ENCODE measurements at places on chromosomes 6 and 20.

GRCh38 chr20:25204550-25205276 is 9.2 kb downstream of the ENTPD6 start:
- no peak for DNase-seq

GRCh38 chr6:133360194-133360593 is 119.0 kb downstream of the EYA4 start:
- peak; percentile 59 for DNase-seq

DNA sequence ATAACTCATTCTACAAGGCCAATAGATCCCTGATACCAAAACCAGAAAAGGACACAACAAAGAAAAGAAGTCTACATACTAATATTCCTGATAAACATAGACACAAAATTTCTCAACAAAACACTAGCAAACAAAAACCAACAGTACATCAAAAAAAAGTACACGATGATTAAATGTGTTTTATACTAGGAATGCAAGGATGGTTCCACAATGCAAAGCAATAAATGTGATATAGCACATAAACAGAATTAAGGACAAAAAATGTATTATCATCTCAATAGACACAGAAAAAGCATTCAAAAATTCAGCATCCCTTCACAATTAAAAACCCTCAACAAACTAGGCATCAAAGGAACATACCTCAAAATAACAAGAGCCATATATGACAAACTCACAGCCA is 23.2 kb downstream of the TREM1 start:
- DNase-seq = no peak

DNA sequence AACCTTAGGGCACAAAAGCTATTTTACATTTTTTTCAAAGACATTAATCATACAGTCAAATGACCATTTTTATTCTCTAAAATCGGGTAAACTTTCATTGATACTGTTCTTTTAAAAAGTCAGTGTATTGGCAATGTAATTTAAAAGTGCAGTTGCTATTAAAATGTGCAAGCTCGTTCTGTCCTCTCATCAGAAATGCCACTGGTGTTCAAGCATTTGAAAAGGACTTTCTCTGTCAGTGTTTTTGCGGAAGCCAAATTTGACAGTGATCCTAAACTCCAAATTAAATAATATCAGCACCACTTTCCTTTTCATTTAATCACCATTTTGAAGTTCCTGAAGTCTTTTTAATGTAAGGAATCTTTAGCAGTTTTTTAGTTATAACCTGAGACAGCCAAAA is 69.6 kb downstream of the AFG1L start:
- DNase-seq = no peak

GRCh38 chr20:46488451-46488850 is 24.9 kb downstream of the ZNF334 start:
- peak; percentile 5 for DNase-seq

DNA sequence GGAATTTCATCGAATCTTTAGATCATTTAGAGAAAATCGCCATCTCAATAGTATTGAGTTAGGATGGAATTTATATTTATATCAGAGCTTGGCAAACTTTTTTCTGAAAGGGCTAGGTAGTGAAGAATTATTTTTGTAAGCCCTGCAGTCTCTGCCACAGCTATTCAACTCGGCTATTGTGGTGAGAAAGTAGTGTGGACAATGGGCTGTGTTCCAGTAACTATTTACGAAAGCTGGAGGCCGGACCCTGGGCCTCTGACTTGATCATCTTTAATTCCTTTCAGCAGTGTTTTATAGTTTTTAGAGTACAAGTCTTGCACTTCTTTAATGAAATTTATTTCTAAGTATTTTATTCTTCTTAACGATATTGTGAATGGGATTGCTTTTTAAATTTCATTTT is 201.5 kb downstream of the FARS2 start:
- no peak for DNase-seq

DNA sequence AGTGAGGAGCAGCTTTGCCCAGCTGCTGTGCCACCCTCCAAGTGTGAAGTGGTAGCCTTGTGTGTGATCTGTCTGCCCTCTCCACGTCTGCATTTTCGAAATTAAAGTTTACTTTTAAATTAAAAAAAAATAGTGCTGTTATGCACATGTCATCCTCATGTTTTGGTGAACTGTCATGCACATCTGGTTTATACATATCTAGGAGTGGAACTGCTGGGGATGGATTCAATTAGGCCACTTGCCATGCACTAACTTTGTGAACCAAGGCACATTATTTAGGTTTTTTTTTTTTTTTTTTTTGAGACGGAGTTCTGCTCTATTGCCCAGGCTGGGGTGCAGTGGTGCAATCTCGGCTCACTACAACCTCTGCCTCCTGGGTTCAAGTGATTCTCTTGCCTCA is 3.6 kb downstream of the GTSF1L start:
- DNase-seq = peak; percentile 47

- DNase-seq = no peak
Measured at GRCh38 chr6:155128977-155129376, 133.9 kb downstream of the TIAM2 start.

- no peak for DNase-seq
Measured at GRCh38 chr6:132084811-132085509, 133.8 kb upstream of the CCN2 start.

GRCh38 chr20:29687438-29687837 is 1570.0 kb upstream of the DEFB115 start:
- DNase-seq = no peak

DNA sequence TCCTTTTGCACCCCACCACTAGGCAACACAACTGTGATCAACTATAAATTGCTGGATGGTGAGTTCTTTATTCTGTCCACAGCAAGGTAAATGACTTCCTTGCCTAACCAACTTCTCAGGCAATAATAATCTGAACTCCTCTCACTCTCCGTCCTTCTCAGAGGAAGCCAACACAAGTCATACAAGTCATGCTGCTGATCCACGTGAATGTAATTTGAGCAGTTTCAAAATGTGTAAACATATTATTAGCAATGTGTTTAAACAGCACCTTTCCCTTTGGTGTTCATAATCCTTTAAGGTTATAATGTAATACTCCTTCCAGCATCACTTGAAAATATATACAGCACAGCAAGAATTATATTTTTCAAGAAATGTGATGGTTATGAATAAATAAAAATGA is 127.9 kb downstream of the QRSL1 start:
- peak; percentile 17 for DNase-seq

DNA sequence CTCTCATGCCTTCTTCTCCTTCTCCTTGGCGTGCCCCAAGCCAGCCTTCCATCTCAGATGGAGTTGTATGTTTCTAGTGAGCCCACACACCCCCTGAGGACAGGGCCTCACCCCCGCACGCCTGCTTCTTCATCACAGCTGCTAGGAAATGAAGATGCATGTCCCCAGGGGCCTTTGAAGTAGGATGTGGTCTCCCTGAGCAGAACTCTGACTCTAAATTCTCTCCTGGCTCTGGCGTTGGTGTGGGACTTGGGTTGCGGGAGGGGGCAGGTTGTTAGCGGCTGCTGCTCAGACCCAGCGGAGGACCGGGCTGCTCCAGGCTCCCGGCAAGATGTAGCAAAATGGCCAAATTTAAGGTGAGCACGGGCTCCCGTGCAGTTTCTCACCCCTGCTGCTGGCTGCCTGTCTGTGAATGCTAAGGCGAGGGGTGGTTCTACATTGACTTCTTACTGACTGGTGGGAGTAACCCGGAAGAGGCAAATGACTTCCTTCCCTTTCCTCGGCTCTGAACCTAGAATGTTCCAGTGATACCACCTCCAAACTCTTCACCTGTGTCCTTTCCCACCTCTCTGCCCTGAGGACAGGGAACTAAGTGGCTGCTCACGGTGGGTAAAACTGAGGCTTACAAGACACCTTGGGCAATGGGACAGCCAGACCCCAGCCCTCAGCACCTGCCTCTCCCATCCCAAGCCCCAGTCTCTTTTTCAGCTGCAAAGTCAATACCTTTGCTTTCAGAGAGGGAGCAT is 8.8 kb downstream of the SYNJ2 start:
- DNase-seq = no peak

GRCh38 chr20:14992153-14992552 is 654.7 kb upstream of the FLRT3 start:
- DNase-seq = no peak

DNA sequence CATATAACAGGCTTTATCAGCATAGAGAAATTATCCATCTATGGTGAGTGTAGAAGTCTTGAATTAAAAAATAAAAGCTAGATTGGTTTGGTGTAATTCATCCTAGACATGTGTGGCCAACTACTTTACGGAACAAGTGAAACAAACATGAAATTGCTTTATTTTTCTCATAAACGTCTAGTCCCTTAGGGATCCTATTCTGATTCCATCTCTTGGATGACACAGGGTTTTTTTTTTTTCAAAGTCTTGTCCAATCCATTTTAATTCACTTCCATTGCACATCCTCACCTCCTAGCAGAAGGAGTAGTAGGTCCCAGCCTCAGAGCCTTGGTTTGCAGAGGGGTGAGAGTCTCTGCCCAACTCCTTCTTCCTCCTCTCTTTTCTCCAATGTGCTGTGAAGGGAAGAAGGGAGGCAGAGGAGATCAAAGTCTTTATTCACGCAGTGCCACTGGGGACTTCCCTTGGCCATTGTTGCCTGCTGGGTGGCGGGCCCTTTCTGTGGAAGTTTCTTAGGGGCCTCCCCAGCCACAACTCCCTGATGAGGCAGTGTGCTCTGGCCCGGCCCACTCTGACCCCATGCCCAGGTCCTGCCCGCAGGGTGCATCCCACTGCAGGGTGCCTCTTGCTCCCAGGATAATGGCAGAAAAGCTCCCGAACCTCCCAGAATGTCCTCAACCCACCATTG is 104.4 kb upstream of the SNX9 start:
- no peak for DNase-seq

- DNase-seq = no peak
Measured at GRCh38 chr6:104226790-104227446, 632.8 kb downstream of the HACE1 start.

- DNase-seq = no peak
Measured at GRCh38 chr6:111824608-111825337, 48.5 kb downstream of the FYN start.

DNA sequence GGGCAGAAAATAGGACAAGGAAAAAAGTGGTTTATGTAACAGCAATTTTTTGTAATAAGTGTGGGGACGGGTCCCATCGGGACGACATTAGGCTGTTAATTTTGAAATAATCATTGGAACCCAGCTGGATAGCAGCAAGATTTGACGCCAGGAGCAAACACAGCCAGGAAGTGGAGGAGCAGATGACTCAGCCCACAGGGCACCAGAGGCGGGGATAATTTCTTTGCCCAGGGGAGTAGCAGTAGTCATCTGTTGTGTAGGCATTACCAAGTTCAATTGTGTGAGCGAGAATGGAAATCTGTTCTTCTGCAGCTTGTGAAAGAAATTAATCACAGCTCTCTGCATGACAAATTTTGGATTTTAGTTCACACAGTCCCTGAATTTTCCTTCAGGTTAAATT is 22.6 kb upstream of the RIN2 start:
- DNase-seq = peak; percentile 79

DNA sequence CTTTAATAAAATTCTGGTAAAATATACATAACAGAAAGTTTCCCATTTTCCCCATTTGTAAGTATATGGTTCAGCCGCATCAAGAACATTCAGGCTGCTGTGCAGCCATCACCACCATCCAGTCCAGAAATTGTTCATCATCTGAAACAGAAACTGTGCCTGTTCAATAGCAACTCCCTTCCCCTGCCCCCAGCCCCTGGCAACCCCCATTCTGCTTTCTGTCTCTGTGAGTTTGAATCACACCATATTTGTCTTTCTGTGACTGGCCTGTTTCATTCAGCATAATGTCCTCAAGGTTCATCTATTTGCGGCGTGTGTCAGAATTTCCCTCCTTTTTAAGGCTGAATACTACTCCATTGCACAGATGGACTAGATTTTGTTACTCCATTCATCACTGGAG is 19.1 kb downstream of the VSTM2L start:
- DNase-seq = no peak

GRCh38 chr20:11375966-11376365 is 541.7 kb upstream of the BTBD3 start:
- DNase-seq = no peak

DNA sequence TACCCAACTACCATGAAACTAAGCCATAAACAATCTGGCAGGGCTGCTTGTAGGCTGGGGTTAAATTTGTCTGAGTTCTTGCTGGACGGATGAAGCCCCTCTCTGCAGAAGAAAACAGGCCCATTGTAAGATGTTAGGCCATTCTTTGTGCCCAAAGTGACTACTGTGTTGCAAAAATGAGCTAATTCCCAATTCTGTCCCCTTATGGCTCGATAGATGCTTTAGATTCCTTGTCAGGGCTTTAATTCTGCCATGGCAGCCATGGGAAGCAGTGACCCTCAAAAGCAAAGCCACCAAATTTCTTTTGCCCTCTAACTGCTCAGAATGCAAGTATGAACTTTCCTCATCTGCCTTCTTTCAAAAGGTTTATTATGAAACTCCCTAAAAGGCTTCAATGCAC is 45.2 kb downstream of the LAMA4 start:
- DNase-seq = no peak

DNA sequence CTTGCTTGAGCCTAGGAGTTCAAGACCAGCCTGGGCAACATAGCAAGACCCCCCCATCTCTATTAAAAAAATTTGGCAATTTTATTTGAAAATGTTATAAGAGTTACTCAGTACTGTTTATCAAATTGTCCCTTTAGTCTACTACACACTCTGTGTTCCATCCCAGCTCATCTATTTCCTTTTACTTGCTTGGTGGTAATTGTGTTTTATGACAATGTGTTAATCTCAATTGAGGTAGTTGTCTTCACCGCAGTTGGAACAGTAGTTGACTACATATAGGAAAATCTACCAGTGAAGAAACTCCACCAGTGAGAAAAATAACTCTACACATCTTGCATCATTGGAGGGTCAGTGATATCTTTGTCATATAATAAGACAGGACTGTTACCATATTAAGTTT is 8.0 kb downstream of the NCOA3 start:
- DNase-seq = no peak

DNA sequence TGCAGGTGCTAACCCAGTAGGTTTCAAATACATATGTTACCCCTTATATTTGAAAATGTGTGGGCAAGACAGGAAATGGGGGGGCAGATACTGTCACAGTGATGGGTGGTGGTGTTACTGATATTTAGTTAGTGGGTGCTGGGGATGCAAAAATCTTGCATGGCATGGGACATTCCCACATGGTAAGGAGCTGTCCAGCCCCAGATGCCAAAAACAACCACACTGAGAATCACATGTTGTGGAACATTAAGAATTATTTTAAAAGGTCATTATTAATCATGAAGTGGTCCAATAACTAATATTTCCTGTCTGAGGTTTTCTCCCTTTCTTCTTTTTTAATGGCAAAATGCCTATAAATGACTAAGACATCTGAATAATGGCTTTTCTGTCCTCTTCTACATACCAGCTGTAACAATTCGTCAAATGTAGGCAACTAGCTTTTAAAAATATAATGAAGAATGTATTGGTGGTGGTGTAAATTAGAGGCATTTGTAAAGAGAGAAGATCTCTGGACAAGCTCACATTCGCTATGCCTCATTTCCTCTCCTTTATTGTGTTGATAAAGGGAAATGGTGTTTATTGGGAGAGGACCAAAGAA is 57.3 kb upstream of the SLC35B3 start:
- no peak for DNase-seq

DNA sequence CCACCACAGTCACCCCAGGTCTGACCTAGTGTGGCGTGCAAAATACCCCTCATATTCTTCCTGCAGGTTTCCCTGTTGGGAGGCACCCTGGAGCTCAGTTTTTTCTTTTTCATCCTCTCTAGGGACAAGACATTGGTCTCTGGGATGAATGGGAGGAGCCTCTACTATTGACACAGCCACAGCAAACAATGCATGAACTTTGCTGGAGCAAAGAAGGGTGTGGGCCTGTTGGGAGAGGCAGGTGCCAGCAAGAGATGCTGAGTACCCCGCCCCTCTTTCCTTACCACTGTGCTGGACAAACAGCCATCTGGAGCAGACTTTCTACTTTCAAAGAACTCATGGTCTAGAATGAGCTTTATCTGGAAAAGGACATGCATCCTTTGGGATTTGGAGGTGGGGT is 10.1 kb downstream of the TGM3 start:
- DNase-seq = no peak
